Ascending aorta (tissue), 2 donors: ENCODE measurements at places on chromosomes 11 and 22.

- no peak for DNase-seq
Measured at GRCh38 chr11:112795142-112795815, 165.9 kb upstream of the NCAM1 start.

- DNase-seq, result no peak
Measured at GRCh38 chr11:44726283-44727113, at the start of gene TSPAN18. Gene TSPAN18, plus strand, starts transcription at chr11:44726962. Its CDS starts 179,455 bp downstream, at chr11:44906417.

DNA sequence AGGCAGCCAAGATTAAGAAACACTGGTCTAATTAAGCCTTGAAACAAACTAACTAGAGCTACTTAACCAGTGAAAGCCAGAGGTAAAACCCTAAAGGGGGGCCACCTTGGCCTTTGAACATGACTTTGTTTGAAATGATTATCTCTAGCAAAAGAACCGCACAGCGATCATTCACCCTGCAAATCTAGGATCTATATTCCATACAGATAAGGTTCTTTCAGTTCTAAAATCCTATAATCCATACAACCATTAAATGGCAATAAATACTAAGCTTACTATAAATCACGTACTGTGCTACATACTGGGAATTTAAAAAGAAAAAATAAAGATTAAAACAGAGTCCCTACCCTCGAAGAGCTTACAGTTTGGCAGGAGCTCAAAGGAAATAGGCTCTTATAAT, 40.6 kb downstream of the RBFOX2 start:
- DNase-seq, result no peak

- DNase-seq, result no peak
Measured at GRCh38 chr11:72373163-72373562, 61.2 kb downstream of the CLPB start.

DNA sequence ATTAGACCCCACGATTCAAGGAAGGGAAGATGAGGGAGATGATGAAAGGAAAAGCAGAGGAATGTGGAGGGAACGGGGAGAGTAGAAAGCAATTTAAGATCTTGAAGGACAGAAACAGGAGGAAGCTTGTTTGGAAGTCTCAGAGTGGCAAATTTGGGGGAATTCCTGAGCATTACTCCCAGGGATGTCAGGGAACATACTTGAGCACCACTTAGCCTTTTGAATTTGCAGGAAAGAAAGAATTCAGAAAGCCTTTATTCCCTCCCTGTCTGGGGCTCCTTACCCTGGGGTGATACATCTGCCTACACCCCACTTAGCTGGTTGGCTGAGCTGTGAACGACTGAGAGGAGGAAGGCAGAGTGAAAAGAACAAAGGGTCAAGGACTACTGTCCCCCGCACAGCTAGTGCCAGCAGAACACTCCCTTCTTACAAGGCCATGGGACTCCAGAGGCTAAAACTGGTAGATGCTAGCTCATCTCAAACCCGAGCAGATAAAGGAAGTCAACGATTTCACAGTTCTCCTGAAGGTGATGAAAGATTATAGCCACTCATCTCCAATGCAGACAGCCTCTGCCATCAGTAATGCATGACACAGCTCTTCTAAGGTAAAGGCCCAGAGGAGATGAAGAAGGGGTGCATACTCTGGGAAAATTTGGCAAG, 84.0 kb upstream of the AKIP1 start:
- DNase-seq, result no peak

DNA sequence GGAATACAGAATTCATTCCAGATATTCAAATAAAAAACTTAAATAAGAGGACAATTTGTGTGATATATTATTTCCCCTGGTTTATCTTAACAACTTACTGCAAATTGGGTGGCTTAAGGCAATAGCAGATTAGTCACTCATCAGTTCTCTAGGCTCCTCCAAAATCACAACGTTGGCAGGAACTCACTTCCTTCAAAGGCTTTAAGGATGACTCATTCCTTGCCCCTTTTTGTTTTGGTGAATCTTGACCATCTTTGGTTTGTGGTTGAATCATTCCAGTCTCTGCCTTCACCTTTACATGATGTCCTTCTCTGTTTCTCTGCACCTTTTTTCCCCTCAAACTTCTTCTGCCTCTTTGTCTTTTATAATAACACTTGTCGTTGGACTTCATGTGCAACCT, 3.4 kb downstream of the OR10AG1 start:
- DNase-seq, result no peak

DNA sequence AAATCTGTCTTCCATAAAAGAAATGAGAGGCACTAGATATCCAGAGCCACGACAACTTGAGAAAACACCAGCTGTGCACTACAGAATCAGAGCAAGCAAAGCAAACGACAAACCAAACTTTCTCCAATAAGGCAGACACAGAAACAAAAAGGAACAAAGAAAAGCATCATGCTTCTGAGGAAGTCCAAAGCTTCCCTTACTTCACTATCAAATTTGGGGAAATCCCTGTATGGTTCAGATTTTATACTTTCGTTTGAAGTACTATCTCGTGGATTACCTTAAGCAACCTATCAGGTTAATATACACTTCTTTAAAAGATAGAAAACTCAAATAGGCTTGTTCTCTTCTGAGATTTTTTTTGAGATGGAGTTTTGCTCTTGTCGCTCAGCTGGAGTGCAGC, 27.7 kb downstream of the ALG9 start:
- DNase-seq, result no peak

- DNase-seq, result no peak
Measured at GRCh38 chr11:83292709-83293456, 6.7 kb upstream of the CCDC90B start.

GRCh38 chr11:128201801-128202200, 385.6 kb downstream of the ETS1 start:
- no peak for DNase-seq

DNA sequence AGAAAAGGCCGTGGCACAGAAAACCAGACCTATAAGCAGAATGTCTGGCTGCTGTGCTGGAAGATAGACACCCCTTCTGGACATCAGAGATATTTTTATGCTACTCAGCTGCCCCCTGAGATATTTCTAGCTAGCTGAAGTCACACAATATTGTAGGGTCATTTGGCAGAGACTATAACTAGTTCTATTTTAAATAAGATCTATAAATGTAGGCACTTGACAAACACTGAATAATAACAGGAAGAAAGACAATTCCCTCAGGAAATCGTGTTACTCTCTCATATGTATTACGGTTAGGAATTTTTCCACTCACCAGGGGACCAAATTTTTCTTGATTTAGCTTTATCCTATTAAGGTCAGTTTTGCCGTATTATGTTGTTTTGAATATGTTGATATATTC, 845.4 kb downstream of the OPCML start:
- DNase-seq, result no peak

DNA sequence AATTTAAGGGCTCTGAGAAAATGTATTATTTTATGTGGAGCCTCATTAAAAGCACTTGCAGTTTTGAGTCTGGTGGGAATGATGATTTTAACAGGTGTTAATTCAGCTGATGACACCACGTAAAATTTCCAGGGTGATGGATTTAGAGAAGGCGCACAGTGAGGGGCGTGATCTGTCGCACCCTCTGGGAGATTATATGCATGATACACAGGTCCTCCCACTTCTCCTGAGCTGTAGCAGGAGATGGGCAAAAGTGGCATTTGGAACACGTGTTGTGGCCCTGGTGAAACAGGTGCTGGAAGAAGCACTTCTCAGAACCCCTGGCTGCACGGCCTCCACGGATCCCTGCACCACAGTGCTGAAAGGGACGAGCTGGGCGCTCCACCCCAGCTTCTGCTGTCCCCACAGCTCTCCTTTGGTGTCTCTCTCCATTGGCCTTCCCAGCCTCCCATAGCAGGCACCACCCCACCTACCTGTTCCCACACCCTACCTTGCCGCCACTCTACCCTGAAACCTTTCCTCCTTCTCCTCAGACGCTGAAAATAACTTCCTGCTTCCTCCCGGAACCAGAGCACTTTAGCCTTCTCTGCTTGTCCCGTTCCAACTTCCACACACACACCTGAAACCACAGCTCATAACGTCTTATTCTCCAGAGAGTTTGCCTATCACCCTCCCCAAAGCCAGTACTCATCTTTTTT, 6.9 kb upstream of the SORL1 start:
- DNase-seq, result no peak

- no peak for DNase-seq
Measured at GRCh38 chr11:26820739-26821138, 98.9 kb upstream of the SLC5A12 start.

DNA sequence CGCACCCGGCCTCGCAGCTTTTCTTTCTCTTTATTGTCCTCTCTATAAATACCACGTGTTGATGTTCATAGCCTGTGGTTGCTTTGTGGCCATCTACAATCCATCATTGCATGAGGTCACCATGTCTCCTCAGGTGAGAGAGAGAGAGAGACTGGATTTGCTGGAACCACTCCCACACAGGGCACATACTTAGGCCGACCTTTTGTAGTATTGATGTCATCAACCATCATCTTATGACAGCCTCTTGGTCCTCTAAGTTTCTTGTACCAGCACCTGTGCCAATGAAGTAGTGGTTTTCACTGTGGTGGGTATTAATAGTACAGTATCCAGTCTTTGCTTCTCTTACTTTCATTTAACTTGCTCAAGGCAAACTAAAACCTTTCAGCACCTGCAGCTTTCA, 22.8 kb upstream of the P2RY6 start:
- DNase-seq, result no peak

- no peak for DNase-seq
Measured at GRCh38 chr11:36532941-36533601, 23.0 kb upstream of the TRAF6 start.

GRCh38 chr11:91160661-91161060, 937.8 kb upstream of the CHORDC1 start:
- no peak for DNase-seq
